ENCODE measurements at places on chromosomes 5 and 9.

GRCh38 chr9:6512085-6512657 is 99.2 kb downstream of the UHRF2 start:
- no peak for DNase-seq

DNA sequence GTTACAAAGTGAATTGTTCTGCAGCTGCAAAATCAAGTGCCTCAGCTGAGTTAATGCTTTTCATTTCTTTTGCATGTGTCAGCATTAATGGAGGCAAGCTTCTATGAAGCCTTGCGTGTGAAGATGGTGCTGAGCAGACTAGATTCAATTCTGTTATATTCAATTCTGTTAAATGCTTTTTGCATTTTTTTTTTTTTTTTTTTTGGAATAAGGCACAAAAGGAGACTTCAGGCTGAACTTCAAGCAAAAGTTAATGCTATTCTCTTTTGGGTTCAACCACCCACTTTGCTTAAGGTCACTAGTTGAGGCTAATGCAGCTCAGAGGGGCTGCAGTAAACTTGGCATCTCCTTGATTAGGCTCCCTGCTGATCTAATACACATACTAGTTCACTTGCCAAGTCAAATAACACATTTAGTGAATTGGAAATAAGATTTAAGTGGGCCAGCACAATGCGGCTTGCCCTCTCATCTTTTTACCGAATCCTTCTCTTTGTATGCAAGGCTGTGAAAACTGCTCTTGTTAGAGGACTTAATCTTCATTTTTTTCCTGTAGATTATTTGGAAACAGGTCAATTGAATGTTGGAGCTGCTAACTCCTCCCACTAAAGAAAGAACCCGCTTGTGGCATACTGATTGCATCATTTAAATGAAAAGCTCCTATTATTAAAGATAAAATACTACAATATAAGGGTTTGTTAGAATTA is 1020.2 kb downstream of the NR2F1-AS1 start:
- DNase-seq = no peak

- DNase-seq = no peak
Measured at GRCh38 chr5:177403102-177403791, 2.8 kb upstream of the PFN3 start.

- no peak for DNase-seq
Measured at GRCh38 chr9:100282388-100282719, 70.4 kb downstream of the TEX10 start.

- DNase-seq = no peak
Measured at GRCh38 chr9:95481000-95481399, 35.8 kb downstream of the PTCH1 start.

- DNase-seq = no peak
Measured at GRCh38 chr9:84514421-84514820, 155.1 kb upstream of the NTRK2 start.

GRCh38 chr5:112228667-112229066 is 190.4 kb downstream of the EPB41L4A start:
- no peak for DNase-seq

GRCh38 chr9:101038488-101038887 is 10.0 kb downstream of the PLPPR1 start:
- no peak for DNase-seq

DNA sequence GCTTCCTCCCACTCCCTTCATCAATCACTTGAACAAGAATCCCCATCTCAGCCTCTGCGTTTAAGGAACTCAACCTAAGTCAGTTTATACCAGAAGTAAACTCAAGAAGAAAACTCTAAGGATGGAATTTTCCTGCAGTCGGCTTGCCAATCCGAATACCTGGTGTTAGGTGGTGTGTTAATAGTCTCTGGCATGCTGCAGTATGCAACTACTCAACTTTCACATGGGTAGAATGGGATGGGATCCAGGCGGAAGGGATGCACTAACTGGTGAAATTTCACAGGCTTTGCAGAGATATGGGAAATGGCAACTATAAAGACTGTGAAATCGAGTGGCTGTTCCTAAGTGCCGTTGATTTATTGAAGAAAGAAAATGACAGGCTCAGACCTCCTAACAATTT is 560.6 kb downstream of the TLE1 start:
- DNase-seq = no peak

DNA sequence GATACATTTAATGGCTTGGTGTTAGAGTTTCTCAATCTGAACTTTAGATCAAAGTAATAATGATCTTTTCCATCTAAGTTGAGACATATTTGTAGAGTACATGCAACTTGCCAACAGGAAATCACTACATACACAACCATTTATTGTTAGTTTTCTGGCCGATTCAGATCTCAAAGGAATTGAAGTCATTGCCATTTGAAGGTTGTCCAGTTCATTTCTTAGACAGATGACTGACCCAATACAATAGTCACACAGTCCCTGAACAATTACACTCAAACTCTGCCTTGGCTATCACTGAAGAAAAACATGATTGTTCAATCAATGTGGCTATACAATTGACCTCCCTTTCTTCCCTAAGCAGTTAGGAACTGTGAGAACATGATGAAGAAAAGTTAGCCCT is 753.2 kb upstream of the RIOK2 start:
- no peak for DNase-seq

GRCh38 chr5:67672636-67673035 is 476.0 kb upstream of the CD180 start:
- DNase-seq = no peak

DNA sequence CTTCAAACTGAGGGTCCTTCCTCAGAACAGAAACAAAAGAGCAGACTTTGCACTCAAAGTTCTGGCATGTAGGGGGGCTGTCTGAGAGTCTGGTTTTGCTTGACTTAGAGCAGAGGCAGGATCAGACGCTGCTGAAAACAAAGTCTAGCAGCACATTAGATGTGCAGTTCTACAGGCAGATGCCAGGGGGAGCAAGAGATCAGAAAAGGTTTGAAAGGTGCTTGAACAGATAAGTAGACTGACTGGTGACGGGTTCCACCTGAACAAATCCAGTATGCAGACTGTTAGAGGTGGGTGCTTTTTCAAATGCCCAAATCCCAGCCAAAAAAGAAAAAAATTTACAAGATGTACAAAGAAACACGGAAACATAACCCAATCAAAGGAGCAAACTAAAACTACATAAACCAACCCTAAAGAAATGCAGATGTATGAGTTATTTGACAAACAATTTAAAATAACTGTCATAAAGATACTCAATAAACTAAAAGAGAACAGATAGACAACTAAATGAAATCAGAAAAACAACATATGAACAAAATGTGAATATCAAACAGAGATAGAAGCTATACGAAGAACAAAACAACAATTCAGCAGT is 194.7 kb upstream of the FREM1 start:
- DNase-seq = no peak

- DNase-seq = no peak
Measured at GRCh38 chr9:134134949-134135342, 936 bp upstream of the WDR5 start.

DNA sequence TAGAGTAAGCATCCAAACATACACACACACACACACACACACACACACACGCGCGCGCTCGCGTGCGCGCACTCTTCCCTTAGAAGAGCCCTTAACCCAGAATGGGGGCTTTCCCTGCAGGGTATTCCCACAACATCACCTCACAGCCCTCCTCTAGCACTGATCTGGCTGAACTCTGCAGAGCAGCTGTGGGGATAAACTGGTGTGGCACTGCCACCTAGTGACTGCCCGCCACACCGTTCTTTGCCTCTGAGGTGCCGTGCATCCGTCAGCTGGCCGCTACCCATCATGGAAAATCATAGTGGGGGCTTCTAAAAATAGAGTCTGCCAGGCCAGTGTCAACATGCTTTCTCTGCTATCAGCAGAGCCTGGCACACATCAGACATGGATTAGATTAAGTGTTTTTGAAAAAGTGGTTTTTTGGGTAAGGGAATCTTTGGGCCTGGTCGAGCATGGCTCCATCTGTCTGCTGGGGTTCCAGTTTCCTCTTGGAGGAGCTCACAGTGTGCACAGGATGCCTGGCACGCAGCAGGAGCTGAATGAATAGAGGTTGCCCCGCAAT is 88.1 kb downstream of the KCNN2 start:
- peak; percentile 2 for DNase-seq

DNA sequence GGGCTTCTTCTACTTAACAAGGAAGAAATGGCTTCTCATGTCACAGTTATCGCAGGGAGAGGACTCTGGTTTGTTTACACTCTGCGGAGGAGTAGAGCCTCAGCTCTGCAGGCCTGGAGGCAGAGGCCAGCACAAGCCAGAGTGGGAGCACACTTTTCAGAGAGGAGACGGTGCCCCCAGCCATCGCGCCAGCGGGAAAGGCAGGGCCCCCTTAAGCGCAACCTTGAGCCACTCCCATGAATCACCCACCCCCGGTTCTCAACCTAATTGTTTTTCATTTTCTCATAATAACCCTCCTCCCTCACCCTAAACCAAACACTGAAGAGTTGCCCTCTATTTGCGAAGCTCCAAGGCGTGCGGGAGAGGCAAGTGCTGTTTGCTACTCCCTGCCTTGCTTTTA is 208.4 kb upstream of the TBCA start:
- DNase-seq = no peak

- DNase-seq = no peak
Measured at GRCh38 chr9:19174127-19174912, 47.0 kb upstream of the PLIN2 start.

DNA sequence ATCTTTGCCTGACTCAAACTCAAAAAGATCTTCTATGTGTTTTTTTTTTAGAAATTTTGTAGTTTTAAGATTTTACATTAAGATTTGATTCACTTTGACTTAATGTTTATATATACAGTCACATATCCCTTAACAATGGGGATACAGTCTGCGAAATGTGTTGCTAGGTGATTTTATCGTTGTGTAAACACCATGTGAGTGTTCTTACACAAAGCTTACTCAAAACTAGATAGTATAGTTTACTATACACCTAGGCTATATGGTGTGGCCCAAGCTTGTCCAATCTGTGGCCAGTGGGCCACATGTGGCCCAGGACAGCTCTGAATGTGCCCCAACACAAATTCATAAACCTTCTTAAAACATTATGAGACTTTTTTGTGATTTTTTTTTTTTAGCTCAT is 131.9 kb downstream of the CWC27 start:
- DNase-seq = no peak

DNA sequence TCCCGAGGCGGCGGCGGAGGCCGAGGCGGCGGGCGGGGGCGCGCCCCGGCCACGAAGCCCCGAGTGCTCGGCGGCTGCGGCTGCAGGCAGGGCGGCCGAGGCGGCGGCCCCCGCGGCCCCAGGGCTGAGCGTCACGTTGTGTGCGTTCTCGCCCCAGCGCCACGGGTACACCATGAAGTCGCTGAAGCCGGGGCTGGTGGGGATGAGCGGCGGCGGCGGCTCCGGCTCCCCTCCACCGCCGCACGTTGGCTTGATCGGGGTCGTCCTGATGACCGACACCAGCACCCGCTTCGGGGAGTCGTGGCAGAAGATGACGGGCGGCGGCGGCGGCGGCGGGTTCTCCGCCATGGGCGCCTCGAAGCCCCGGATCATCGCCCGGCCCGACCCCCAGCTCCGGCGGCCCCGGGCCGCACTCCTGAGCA is 498 bp downstream of the ZNF367 start:
- DNase-seq = peak; percentile 43

- no peak for DNase-seq
Measured at GRCh38 chr9:120416781-120417427, 163.1 kb downstream of the CDK5RAP2 start.

- no peak for DNase-seq
Measured at GRCh38 chr9:4755026-4755609, 14.1 kb upstream of the AK3 start.

GRCh38 chr9:8962084-8962483 is 1162.5 kb upstream of the DMAC1 start:
- DNase-seq = no peak

DNA sequence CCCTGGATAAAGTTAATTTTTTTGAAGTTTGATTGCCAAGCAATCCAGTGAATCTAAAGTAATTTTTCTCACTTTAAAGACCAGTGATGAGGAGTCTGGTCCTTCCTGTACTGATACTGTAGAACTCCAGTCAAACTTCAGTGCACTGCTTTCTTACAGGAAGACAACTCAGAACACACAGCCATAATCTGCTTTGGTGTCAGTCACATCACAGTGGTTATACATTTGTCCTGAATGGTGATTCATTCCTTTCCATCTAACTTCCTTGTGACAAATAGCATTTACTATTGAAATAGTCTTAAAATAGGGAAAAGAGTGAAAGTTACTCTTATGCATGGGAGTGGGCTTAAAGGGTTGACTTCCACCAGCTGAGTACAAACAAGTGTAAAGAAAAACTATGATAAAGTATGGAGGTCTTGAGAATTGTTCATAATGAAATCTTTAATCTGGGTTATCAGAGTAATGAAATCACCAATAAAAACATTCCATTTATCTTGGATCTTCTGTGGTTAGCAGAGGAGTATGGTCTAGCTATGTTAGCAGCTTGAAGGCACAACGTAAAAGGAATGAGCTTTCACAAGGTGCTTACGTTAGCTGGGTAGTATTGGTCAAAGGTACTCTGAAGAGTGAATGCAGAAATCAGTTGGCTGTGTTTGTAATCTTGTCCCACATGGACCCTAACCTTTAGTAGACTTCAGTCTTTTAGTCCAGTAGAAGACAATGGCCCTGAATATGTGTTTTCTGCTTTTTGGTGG is 41.5 kb downstream of the DCP2 start:
- no peak for DNase-seq

DNA sequence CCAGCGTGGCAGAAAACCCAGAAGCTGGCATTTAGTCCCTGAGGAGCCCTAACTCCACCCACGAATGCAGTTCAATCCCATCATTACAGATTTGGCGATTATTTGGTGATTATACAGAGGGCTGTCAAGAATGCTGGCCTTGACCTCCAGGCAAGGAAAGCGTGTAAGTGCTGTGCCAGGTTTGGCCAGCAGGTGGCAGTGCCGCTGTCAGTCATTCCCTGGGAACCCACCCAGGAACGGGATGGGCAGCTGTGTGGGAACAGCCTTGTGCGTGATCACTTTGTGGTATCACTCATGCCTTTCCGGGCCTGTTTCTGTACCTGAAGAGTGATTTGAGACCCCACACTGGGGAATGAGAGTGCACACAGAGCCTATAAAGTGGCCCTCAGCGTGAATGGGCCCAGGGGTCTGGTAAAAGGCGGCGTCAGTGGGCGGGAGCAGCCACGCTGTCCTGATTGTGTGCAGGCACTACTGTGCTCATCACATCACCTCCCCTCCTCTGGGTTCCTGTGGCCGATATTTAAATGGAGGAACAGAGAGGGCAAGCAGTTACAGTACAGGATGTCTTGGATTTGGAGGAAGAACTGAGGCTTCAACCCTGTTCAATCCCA is 215.6 kb downstream of the ROR2 start:
- peak; percentile 39 for DNase-seq

GRCh38 chr5:334903-335739 is 13.6 kb downstream of the AHRR start:
- DNase-seq = no peak

- no peak for DNase-seq
Measured at GRCh38 chr5:115262011-115262320, 711 bp downstream of the PGGT1B start.

DNA sequence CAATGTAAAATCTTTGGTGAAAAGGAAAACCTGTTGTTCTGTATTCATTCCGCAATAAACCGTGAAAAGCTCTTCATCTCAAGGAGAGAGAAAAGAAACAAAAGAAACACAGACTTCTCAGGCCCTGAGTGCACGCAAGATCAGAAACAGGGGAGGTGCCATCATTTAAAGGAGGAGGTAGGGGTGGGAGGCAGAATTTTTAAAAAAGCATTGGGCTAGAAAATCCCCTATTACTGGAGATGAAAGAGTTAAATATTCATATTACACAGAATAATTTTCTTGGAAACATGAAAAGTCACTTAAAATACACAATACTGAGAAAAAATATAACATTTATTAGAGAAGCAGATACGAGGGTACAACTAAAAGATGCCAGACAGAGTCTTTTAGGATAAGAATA is 56.3 kb downstream of the USP20 start:
- DNase-seq = no peak

All from stimulated activated CD8-positive, alpha-beta memory T cell treated with anti-CD3 and anti-CD28 coated beads, Interleukin-15, amount 100 ng/mL, for 24 hours (primary cell).